Right renal pelvis (tissue), 4 donors: ENCODE measurements at places on chromosomes 6 and 20. TPM values are rescaled to one million over a fixed set of nuclear protein-coding genes. Genes with fewer than 3 reads are reported as not detected.

Gene PRL
- not detected for polyA plus RNA-seq

Gene TGM3
- polyA plus RNA-seq = 1.0 TPM

Gene TNF
- polyA plus RNA-seq = 0.17 TPM

Gene RNF217
- polyA plus RNA-seq = 12.5 TPM

Gene UST
- 13.2 TPM for polyA plus RNA-seq

Gene ZNF391
- 13.3 TPM for polyA plus RNA-seq

DNA sequence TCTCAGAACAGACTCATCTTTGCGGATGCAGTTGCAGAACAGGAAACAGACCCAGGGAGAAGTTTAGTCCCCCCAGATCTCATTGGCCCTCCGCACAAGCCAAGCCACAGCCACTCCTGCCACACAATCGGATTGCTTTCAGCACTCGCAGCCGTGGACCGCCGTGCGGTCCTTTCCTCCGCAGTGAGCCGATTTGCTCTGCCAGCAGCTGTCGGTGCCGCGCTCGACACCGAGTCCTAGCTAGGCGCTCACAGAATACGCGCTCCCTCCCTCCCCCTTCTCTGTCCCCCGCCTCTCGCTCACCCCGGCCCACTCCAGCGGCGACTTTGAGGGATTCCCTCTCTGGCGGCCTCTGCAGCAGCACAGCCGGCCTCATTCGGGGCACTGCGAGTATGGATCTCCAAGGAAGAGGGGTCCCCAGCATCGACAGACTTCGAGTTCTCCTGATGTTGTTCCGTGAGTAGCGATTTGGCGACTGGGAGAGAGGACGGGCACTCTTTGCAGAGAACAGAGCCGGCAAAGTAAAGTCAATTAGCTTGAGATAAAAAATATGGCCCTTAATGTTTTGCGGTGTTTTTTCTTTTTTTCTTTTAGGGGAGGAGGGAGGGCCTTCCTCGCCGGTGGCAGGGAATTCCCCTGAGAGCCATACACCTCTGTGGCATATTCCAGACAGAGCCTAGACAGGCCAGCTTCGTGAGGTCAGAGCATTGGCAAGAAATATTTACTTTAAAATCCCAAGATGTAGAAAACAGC lies at the start of gene LAMP5:
Gene LAMP5 (plus strand): TSS at position 130 of the 753 bp plus-strand sequence. CDS start 263 bp downstream, at position 393.
- no peak for DNase-seq

- no peak for DNase-seq
Observed at GRCh38 chr6:113847447-113847846, 9.7 kb upstream of the MARCKS start.

- DNase-seq = no peak
Observed at GRCh38 chr6:11428895-11429294, 108.7 kb upstream of the TMEM170B start.

DNA sequence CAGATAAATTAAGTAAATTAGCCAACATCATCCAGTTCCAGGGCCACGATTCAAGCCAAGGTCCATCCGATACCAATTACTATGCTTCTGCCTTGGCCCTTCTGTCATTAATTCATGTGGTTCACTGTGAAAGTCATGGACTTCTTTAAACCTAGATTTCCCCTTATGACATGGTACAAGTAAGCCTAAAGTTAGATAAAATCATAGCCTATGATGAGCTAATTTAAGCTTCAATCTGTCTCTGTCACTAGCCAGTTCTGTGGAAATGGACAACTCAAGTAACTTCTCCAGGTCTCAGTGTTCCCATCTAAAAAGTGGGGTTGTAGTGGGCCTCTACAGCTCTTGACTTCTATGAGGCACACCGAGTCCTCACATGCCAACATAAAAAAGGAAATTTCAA lies 225.5 kb upstream of the MARCKS start:
- DNase-seq = no peak

- DNase-seq = no peak
Observed at GRCh38 chr20:53907968-53908751, 162.2 kb downstream of the BCAS1 start.

DNA sequence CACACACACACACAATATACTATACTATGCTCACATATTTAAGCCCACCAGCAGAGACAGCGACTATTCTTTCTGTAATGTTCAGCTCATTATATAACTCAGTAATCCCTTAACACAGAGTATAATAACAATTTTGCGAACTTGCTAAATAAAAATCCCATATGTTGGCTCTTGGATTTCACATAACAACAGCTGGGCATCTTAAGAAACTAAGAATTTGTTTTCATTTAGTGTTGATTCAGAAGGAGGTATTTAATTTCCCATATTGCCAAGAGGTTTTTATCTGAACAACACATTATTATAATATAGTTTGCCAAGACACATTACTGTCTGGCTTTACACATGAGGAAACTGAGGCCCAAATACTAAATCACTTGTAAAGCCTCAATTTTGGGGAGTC lies 7.4 kb downstream of the ECT2L start:
- no peak for DNase-seq

DNA sequence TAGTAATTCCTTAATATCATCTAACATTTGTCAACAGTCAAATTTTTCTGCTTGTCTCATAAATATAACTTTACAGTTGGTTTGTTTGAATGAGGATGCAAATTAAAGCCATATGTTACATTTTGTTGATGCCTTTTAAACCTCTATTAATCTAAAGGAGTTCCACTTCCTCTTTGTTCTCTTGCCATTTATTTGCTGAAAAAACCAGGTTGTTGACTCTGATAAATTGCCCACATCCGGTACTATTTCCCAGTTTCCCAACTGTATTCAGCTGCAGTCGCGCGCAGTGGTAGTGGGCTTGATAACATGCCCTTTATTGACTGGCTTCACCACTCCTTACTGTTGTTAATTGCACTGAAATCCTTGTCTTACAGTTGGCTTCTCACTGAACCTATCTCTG lies 32.8 kb upstream of the SIRPB2 start:
- no peak for DNase-seq

DNA sequence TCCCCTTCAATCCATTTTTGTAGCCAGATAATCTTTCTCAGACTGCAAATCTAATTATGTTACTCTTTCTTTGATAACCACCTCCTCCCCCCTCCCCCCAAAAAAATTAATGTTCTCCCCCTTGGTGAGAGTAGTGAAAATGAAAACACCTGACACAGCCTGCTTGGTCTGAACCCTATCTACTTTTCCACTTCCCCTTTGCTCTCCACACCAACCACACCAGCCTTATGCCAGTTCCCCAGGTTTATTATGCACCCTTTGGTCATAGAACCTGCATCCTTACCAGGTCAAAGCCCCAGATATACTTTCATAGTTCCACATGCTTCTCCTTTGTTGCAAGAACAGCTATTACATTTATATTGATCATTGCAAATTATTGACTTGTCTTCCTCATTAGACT lies 19.4 kb downstream of the PFDN4 start:
- DNase-seq = no peak

DNA sequence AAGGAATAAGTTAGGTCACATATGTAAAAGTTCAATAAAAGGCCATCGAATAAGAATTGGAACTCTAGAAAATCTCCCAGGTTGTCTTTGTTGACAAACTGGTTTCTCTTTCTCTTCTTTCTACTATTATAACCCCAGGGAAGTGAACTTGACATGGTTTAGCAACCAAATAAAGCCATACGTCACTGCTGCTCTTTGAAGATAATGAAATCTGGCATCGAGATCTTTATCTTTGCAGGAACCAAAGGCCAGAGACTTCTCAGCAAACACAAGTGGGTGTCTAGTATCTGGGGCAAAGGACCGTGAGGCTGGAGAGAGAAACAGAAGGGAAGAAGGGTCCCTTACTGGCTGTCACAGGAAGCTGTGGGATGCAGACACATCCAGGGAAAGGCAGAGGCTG lies 286.7 kb upstream of the CDYL start:
- no peak for DNase-seq

- no peak for DNase-seq
Observed at GRCh38 chr6:126067073-126067472, 80.7 kb downstream of the TRMT11 start.

GRCh38 chr6:14010275-14010674 lies 85.5 kb downstream of the RNF182 start:
- DNase-seq = no peak

DNA sequence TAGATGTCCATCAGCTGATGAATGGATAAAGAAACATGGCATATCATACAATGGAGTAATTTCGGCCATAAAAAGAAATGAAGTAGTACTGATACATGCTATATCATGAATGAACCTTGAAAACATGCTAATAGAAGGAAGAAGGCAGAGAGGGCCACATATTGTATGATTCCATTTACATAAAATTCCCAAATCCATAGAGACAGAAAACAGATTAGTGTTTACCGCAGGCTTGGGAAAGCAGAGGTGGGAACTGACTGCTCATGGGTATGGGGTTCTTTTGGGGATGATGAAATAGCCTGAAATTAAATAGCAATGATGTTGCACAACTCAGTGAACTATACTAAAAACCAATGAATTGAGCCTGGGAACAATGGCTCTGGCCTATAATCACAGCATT lies 58.3 kb downstream of the SERAC1 start:
- no peak for DNase-seq

DNA sequence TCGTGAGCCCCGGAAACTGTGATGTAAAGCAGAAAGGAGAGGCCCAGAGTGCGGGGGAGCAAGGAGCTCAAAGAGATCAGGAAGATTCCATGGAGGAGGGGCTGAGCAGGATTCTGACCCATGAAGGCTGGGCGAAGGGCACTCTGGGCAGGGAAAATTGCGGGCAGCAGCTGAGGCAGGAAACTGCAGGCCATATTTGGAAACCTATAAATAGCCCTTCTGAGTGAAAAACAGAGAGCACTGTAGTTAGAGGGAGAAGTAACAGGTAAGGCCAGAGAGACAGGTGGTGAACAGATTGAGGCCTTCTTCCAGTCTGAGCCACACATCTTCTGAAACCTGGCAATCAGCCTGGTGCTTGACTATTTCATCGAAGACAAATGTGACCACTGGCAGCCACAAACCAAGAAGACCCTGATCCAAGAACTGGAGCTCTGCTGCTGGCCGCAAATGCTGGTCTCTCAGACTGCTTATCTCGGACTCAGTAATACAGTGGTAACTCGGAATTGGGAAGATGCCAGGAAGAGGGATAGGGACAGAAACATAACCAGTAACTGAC lies 14.1 kb upstream of the BEND3 start:
- DNase-seq = no peak

DNA sequence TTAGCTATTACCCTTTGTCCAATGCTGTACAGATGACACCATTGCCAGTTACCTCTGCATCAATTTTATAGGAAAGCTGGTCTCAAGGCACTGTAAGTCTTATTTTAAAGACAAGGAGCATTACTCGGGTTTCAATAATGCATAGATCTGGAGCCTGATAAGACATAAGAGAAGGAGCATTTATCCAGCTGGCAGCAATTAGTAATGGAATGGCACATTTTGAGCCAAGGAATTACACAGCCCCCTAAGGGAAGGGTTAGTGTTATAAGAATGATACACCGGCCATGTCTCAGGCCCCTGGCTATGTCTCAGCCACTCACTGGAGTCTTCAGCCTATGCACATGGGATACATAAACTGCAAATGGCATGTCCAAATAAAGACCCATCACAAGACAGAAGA lies 23.1 kb upstream of the TMEM242 start:
- DNase-seq = no peak

DNA sequence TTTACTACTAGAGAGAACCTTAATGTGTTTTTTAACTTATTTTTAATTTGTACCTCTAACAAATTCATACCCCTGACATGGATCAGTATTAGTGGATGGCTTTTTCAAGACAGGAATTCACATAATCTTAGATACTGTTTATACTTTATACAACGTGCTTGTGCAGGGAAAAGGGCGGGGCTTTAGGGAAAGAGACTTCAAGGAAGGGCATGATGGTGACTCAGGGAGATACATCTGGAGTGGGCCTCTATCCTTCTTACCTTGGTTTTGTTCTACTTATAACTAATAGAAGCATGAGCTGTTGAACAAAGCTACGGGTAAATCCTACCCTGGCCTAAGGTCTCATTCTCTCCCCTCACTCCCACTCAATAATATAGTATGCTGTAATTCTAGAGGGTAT lies 160.8 kb downstream of the C6orf58 start:
- DNase-seq = no peak

GRCh38 chr6:40379811-40380210 lies 207.4 kb downstream of the LRFN2 start:
- no peak for DNase-seq

DNA sequence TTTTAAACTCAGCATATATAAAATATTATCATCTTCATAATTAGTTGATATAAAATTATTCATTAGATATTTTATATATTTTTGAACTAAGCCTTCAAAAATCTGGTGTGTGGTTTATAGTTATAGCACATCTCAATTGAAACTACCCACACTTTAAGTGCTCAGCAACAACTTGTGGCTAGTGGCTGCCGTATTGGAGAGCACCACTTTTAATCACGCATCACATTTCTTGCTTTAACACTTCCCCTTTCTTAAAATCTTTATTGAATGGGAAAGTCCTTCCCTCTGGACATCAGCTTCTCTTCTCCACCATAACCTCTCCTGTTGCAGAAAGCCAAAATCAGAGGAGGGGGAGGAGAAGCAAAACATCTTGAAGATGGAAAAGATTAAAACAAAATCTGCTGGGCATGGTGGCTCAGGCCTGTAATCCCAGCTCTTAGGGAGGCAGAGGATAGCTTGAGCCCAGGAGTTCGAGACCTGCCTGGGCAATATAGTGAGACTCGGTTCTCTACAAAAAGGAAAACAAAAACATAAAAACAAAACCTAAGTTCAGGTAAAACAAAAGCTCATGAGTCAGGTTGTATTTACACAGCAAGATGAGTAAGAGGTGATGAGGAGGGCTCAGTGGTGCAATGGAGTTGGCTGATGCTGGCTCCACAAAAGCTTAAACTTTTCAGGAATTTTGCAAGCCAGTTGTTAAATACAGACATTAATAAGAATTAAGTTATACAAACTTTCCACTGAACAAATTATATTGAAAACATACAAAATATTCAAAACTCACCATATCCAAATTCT lies 237.0 kb upstream of the SUPT3H start:
- DNase-seq = no peak

DNA sequence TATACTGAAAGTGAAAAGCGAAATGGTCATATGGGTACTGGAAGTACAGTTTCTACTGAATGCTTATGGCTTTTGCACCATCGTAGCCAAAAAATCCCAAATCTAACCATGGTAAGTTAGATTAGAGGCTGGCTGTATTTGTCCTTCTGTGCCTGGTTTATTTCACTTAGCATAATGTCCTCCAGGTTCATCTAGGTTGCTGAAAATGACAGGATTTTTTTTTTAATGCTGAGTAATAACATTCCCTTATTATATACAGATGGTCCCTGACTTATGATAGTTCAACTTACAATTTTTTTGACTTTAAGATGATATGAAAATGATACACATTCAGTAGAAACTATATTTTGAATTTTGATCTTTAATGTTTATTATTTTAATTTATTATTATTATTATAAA lies 7.6 kb downstream of the MYCT1 start:
- DNase-seq = no peak

DNA sequence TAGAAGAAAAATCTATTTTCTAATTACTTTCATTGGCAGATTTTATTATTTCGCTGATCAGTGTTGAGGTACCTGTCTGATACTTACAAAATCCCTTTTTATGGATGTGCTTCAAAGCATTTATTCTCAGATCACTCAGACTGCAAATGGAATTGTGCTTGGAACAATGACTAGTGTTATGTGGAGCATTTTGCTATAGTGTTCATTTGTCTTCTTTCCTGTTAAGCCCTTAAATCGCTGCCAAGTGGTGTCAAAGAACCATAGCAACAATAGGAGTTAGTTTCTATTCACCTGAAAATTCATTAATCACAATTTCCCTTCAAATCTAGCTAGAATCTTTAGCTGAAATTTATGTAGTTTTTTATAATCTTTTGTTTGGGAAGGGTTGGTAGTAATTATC lies 29.8 kb downstream of the SMPDL3A start:
- no peak for DNase-seq
